ENCODE measurements at places on chromosomes 7 and 10.

GRCh38 chr7:21107101-21107500 is 320.4 kb upstream of the SP8 start:
- DNase-seq = no peak

GRCh38 chr10:6513476-6513875 is 66.6 kb downstream of the PRKCQ start:
- DNase-seq = no peak

DNA sequence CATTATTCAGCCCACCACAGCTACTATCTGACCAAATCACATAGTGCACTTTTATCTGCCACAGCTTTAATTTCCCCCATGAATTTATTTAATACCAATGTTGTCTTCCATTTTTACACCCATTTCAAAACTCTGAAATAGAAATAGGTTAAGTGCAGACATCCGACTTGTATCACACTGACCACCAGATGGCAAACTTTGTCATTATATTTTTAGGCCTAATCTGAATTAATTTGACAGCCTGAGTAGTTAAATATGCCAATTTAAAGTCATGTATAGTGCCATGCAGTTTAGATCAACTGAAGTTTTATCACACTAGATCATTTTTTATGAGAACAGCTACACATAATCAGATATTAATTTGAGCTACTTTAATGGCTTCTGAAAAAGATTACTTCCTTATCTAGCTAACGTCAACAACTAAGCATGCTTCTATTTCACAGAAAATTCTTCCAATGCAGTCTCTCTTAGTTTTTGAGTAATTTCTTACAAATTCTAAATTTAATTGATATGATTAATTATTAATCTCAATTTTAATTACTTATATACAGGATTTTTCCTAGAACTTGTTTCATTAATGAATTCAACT is 566.4 kb downstream of the GFRA1 start:
- no peak for DNase-seq

DNA sequence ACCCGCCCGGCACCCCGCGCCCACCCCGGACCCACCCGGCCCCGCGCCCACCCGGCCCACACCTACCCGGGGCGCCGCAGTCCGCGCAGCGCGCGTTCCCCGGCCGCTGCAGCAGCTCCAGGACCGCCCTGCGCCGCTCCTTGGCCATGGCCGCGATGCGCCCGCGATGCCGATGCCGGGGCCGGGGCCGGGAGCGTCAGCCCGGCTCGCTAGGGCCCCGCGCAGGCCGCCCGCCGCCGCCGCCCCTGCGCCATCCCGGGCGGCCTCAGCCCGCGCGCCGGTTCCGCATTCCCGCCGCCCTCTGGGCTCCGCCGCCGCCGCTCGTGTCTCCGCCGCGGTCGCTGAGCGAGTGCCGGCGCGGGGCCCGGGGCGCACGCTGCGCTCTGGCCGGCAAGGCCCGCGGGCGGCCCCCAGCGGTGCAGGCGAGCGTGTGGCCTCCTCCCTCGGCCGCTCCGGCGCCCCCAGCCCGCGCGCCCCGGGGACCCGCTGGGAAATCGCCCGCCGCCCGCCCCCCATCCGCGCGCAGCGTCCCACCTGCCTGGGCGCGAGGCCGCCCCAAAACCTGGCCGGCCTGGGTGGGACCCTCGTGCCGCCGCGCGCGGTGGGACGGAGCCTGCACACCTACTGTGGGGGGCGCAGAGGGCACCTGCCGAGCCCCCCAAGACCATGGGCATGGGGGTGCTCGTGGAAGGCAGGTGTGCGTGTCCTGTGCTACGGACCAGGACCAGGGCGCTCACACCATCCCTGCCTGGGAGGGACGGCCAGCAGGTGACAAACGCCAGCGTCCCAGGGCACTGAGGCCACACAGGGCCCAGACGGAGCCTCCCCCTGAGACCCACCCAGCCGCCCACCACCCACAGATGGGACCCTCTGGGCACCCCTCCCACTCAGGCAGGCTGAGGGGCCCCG is at the start of gene ADAP1:
TSS of gene ADAP1 (minus strand) at position 351 of the 909 bp plus-strand sequence. CDS start at position 148, 203 bp downstream.
- no peak for DNase-seq

DNA sequence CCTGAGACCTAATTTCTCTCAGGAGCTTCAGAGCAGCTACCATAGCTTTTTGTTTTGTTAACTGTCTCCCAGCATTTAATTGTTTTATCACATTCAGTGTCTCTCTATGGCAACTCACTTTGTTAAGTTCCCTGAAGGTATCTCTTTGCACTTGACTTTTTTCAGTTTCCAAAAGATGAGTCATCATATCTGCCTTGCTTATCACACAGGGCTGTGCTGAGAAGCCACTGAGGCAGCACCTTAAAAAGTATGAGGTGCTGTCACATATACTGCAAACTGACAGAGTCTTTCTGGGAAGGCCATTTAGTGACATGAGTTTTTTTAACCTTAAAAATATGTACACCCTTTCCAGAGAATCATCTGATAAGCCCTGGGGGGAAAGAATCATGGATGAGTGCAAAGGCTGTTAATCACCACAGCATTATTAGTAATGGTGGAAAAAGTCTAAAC is 56.8 kb downstream of the PPP1R3C start:
- DNase-seq = no peak

- DNase-seq = peak; percentile 2
Observed at GRCh38 chr7:150631866-150632864, at the start of gene GIMAP6. GIMAP6 (minus strand) TSS chr7:150632385; CDS start chr7:150630142, 2,243 bp downstream.

DNA sequence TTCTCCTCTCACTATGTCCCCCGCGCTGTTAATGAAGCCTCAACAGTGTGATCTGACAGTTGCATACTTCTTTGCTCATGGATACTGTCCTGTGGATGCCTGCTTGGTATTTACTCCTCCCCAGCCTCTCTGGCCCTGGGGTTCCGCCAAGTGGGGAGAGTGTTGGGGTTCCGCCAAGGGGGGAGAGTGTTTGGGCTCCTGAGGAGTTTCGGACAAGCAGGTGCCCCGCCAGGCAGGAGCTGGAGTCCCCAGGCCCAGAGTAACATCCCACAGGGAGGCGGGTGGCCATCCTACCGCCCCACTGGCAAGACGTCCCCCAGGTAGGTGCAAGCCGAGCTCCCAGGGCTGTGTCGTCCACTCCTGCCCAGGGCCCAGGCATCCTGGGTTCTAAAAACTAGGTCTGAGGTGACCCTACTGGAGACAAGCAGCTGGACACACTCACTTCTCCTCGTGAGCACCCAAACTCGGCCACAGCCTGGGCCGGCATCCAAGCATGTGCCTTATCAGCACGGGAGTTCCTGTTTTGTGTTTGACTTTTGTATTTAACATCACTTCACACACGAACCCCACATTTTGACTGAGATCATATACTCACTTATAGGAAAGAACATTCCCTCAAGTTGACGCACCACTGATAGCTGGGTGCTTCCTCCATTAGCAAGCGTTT is 34.2 kb downstream of the CAMK2B start:
- DNase-seq = no peak

DNA sequence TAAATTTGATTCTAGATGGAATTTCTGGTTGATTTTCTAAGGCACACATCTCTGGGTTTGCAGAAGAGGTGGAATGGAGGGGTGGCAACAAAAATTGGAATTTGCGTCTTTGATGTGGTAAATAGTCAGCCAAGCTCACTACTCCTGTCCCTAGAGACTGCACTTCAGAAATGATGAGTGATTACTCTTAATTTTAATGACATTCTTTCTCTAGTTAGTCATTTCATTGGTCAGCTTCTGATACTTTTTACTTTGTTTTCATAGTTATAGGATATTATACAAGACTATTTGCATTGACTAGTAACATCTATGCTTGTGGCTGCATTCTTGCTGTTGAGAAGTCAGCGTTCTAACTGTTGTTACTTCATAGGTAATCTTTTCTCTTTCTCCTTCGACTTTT is 658.3 kb downstream of the SUGCT start:
- DNase-seq = no peak

DNA sequence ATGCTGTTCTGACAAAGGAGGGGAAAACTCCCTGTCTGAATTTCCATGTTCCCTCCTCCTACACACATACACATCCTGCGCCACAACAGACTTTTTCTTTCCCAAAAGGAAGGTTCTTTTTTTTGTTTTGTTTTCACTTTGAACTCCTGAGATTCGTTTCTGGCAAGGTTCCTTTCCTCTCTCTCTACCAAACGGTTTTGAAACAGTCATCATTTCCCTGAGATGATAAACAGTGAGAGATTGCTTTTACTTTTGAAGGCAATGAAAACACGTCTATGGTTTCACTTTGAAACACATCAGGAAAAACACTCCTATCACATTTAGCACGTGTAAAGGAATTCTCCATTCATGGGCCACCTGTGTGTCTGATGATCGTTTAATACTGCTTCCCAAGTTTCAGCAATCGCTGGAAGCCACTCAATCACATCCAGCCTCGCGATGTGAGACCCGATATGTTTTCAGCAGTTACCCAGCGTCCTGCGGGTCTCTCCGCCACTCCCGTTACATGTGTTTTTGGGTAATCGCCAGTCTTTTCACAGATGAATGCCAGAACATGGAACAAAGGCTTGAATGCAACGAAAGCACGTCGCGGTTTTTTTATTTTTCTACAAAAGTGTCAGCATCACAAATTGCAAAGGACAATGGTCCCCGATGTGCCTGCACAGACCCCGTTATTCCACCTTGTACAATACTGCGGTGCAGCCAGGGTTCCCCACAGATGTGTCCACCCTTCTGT is 62.8 kb upstream of the CUX1 start:
- no peak for DNase-seq
